ENCODE measurements at places on chromosomes 3 and 15.

GRCh38 chr3:149969940-149970715 lies 567 bp downstream of the PFN2 start:
- DNase-seq: peak; percentile 78

DNA sequence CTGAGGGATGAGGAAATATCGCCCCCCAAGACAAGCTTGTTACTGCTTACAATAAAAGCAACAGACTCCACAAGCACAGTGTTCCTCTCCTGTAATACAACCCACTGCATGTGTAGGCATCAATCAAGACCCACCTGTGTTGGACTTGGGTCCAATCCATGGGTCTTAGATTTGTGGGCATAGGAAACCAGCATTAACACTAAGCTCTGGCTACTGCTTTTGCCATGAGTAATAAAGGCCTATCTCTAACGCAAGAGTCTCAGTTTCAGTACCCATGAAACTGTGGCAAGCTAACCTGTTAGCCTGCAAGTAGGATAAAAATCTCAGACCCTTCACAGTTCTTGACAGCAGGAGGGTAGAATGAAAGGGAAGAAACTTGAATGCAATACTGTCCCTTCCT lies 5.2 kb upstream of the EIF1B start:
- DNase-seq: no peak

GRCh38 chr15:85568261-85568808 lies 187.9 kb downstream of the AKAP13 start:
- no peak for DNase-seq

DNA sequence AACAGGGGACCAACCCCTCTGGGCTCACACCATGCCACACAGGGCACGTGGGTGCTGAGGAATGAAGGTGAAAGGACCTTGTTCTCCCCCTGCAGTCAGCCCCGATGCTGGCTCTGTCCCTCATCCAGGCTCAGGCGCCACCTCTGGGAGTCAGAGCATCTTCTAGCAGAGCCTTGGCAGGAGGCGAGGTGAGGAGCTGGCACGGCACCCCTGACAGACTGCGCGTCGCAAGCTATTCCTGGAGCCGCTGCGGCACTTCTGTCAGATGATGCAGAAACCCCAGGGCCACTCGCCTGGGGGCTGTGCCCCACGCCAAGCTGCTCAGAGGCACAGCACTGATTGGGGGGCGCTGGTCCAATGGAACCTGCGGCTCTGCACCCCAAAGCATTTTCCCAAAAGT lies 62.0 kb downstream of the MGLL start:
- no peak for DNase-seq

DNA sequence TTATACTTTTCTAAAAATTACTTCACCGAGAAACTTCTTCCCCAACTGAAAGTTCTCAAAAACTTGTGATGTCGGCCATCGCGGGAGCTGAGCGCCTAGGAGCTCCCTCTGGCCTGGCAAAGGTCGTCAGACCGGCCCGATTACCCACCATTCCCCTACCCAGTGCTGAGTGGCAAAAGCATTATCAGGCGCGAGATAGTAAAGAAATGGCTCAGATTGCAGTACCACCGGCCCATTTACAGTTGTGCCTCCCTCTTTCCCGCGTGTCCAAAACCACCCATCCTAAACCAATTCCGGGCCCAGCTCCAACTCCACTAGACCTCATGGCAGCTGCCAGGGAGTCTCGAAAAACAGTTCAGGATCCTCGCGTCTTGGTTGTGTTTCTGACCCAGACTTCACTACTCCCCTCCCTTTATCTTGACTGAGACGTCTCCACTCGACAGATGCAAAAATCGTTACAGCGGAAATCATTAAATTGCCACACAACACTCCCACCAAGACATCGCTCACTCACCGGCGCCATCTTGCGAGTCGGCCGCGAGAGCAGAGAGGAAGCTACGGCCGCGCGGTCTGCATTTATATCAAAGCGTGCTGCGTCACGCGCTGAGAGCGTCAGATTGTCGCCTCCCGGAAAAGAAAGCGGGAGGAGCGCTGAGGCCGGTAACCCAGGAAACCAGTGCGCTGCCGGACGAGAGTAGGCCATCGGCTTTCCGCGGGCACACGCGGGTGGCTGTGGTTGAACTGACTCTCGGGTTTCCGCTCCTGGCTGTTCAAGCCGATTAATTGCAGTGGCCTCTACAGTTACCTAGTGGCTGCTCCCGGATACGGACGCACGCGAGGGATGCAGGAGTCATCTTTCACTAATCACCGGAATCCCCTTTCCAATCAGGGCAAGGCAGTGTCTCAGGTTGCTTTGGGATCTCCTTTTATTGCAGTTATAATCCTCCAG lies at the start of gene RPL22L1:
Gene RPL22L1, minus strand, starts transcription at position 551 of the 949 bp plus-strand sequence. Its CDS starts 28 bp downstream, at position 523.
- peak; percentile 92 for DNase-seq

- no peak for DNase-seq
Measured at GRCh38 chr3:74001436-74001835, 376.7 kb upstream of the PDZRN3 start.

GRCh38 chr3:50630877-50631276 lies 13.9 kb downstream of the MAPKAPK3 start:
- no peak for DNase-seq

GRCh38 chr3:161314836-161315395 lies 56.4 kb downstream of the SPTSSB start:
- no peak for DNase-seq

DNA sequence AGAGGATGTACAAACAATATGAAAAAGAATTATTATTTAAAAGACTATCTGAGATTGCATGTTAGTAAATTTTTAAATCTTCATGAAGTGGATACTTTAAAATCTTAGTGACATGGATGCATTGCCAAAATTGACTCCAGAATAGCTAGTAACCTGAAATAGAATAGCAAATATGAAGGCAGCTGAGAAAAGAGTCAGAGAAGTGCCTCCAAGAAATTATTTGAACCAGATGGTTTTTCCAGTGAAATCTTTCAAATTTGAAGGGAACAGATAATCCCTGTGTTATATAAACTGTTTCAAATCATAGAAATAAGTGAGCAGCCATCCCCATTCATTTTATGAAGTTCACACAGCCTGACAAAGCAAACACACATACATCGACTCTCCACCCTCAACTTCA lies 29.6 kb downstream of the FSIP1 start:
- no peak for DNase-seq

DNA sequence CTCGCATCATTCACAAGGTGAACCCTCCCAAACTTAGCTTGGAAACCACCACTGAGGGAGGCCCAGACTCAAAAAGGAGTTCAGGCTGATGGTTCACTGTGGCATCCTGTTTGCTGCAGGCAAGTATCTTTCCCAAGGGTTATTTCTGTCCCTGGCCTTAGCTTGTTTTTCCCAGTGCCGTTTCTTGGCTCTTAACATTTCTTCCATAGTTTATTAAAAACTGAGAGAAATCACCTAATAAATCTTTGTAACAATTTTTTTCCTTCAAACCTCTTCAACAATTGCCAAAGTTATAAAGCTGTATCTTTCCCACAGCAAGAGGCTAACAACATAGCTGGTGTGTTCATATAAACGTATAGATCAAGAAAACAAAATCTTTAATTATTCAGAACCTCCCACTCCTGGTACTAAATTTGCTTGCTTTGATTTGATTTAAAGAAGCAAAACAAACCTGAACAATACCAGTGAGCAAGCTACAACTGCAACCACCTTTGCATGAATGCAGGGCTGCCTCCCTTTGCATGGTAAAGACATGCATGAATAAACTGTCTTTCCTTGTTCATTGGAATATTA lies 234.9 kb upstream of the STT3B start:
- DNase-seq: no peak

DNA sequence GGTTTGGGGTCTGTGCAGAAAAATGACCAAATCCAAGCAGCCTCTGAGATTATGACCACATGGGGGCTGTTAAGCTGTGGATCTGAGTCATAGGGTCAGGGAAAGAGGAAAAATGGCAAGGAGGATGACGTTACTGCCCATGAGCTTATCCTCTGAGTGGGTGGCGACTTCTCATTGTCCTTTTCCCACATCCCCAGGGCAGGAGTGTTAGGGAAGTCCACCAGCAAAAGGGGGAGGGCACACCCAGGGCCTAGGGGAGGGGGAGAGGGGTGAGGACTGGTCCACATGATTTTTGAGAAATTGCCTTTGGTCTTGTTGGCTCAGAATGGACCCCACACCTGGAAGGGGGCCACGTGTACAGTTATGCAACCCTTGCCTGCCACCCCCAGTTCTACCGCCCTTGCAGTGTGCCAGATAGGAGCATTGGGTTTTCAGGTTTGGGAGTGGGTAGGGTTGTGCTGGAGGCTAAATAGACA lies 2.6 kb downstream of the CD276 start:
- DNase-seq: no peak

DNA sequence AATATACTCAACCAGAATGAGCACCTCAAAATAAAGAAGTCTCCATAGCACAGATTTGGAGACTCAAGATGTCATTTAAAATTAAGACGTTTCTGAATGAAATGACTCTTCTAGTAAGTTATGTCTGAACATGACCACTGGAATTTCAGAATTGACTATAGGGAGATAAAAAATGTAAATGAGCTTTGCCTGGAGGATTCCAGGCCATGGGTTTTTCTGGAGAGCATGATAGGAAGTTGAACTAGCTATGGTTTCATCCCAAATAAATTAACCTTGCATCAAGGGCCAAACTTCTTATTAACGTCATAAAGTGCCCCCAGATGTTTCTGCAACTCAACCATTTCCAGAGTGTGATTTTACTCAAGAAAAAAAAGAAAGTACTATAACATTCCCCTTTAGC lies 222.6 kb upstream of the NR2F2 start:
- DNase-seq: no peak

- DNase-seq: no peak
Measured at GRCh38 chr15:57500979-57501576, 90.6 kb upstream of the MYZAP start.

- DNase-seq: no peak
Measured at GRCh38 chr15:34365836-34366235, 1.2 kb downstream of the LPCAT4 start.

DNA sequence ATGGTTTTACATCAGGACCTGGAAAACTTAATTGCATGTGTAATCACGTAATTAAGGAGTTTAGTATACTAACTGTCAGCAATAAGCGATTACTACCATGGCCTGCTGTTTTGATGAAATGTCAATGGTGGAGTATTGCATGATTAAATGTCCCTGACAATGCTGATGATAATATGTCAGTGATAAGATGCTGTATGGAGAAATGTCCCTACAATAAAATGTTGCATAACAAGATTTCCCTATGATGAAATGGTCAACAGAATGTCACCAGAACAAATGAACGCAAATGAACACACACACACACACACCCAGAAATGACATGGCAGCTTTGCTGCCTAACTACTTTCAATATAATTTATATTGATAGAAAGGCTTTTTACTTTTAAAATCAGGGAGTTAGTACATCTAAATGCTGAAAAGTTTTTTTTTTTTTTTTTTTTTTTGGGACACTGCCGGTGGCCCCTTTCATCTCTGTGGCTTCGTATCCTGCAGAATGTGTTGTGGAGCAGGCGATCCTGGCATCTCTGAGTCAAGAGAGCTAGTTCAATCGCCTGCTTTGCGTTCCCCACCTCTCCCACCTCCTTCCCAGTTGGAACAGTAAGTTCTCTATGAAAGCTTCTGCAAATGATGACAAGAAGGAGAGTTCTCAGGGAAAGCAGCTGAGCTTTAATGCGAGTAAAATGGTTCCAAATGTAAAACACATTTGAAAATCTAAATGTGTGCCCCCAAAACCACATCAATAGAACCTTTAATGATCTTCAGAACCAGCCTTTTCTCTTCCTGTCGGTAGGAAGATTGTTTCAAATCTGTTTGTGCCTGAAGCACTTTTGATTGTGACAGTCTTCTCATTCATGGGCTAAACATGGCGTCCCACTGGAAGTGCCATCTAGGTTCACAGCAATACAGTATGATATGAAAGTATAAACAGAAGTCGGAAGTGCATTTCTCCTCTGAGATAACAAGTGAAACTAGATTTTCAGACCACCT lies 170.1 kb upstream of the GBE1 start:
- DNase-seq: no peak

- DNase-seq: no peak
Measured at GRCh38 chr3:172461530-172462138, 13.4 kb upstream of the GHSR start.

DNA sequence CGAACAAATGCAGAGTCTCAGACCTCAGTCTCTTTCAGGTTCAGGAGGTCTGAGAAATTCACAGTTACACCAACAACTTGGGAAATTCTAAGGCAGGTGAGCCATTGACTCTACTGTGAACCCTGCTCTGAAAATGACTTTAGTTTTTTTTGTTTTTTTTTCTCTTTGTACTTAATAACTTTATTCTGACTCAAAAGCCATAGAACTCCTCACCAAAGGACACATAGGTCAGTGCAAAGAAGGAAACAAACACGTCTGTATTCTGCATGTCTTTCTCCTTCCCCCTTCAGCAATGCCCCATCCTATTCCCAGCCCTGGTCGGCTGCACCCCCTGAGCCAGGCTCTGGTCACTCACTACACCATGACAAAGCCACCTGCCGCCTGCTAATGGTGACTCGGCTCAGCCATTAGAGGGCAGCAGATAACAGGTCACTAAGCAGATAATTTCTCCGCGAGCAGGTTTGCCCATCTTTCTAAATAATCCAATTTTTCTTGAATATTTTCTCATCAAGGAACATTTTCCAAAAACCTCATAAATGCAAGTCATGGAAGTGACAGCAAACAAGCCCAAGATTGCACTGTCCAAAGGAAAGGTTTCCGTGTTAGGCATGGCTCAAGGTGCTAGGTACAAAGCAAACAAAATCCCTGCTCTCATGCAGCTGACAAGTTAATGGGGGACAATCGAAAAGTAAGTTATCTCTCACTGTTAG lies 37.7 kb downstream of the TM4SF4 start:
- peak; percentile 41 for DNase-seq

DNA sequence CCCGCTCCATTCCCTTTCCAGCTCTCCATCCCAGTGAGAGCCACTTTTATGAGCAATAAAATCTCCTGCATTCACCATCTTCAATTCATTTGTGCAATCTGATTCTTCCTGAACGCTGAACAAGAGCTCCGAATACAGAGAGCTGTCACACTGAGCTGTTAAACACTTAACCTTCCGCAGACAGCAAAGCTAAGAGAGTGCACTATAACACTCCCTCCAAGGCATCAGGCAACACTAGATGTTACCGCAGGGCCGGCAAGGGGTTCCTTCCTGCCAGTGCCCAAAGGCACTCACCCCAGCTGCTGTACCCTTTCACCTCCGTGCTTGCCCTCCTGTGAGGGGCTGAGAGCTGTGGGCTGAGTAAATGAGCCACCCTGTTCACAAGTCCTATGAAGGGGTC lies 85.6 kb downstream of the BCHE start:
- no peak for DNase-seq

GRCh38 chr3:60579734-60580133 lies 671.5 kb downstream of the FHIT start:
- no peak for DNase-seq
